ENCODE measurements at places on chromosomes 6 and 20.

- no peak for DNase-seq
Observed at GRCh38 chr6:149314325-149314905, 3.1 kb upstream of the TAB2 start.

- no peak for DNase-seq
Observed at GRCh38 chr6:19479551-19479950, 357.6 kb upstream of the ID4 start.

GRCh38 chr6:10719964-10720264 is 3.0 kb upstream of the TMEM14C start:
- no peak for DNase-seq

DNA sequence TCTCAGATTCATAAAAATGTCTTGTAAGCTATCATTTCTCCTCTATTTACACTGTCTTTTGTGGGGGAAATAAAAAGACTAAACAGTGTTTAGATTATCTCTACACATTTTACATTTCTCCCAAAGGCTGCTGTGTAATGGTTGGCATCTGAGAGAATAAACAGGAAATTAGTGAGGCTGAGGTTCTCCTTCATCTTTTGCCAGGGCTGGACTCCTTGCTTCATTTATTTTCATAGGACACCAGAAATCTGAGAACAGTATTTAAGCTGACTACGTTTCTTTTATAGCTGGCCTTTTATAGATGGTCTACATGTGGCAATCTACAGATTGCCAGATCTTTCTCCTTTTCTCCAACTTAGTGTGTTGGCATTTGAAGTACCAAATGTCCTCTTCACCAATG is 41.5 kb downstream of the PLCB4 start:
- DNase-seq = no peak

- DNase-seq = no peak
Observed at GRCh38 chr6:49570474-49571079, 20.1 kb downstream of the C6orf141 start.

DNA sequence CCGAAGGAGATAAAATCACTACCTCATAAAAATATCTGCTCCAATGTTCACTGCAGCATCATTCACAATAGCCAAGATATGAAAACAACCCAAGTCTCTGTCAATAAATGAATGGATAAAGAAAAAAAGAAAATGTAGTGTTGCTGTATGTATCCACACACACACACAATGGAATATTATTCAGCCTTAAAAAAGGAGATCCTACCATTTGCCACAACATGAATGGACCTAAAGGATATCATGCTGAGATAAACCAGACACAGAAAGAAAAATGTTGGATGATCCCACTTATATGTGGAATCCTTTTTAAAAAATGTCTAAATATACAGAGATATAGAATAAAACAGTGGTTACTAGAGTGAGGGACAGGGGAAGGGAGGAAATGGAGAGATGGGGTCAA is 192.2 kb upstream of the TAB2 start:
- no peak for DNase-seq

DNA sequence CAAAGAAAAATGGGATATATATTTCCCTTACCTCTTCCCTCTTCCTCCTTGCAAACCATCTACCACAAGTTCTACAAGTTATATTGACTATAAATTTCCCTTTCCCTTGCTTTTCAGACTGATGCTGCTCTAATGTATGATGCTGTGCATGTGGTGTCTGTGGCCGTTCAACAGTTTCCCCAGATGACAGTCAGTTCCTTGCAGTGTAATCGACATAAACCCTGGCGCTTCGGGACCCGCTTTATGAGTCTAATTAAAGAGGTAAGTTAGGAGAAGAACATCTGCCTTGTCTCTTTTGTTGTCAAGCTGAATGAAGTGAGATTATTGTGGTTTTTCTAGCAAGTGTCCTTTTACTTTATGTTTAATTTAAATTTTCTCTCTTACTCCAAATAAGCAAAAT is 406.0 kb downstream of the GRIK2 start:
- DNase-seq = no peak

- DNase-seq = peak; percentile 50
Observed at GRCh38 chr20:17938871-17939619, 29.5 kb downstream of the SNX5 start.

DNA sequence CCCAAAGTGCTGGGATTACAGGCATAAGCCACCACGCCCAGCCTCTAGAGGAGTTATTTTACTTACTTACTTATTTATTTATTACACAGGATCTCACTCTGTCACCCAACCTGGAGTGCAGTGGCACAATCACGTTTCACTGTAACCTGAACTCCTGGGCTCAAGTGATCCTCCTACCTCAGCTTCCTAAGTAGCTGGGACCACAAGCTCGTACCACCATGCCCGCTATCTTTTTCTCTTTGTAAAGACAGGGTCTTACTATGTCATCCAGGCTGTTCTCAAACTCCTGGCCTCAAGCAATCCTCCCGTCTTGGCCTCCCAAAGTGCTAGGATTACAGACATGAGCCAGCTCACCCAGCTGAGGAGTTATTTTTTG is 1.6 kb upstream of the TRIB3 start:
- no peak for DNase-seq

DNA sequence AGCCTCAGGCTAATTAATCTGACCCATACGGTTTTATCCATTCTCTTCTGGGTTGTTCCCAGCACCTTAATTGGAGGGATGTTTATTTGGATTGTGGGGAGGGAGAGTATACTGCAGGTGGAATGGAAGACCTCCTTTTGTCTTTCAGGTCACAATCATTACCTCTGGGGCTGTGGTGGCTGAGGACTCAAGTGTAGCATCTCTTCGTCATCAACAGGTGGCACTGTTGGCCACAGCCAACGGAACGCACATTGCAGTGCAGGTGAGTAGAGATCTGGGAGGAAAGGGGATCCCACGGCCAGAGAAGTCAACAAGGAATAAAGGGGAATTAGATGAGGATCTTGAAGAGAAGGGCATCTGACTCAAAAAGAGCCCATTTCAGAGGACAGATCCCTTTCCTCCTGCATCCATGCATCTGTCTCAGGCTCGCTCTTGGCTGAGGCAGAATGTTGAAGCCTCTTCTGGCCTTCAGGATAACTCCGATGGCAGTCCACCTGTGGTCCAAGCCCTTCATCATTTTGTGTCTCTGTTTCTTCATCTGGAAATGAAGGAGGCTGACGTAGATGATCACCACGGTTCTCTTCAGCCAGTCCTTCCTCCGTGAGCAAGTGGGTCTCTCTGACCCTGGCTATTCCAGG is 3.2 kb upstream of the DEF6 start:
- no peak for DNase-seq

- DNase-seq = no peak
Observed at GRCh38 chr20:63469019-63469712, 3.3 kb downstream of the KCNQ2 start.

DNA sequence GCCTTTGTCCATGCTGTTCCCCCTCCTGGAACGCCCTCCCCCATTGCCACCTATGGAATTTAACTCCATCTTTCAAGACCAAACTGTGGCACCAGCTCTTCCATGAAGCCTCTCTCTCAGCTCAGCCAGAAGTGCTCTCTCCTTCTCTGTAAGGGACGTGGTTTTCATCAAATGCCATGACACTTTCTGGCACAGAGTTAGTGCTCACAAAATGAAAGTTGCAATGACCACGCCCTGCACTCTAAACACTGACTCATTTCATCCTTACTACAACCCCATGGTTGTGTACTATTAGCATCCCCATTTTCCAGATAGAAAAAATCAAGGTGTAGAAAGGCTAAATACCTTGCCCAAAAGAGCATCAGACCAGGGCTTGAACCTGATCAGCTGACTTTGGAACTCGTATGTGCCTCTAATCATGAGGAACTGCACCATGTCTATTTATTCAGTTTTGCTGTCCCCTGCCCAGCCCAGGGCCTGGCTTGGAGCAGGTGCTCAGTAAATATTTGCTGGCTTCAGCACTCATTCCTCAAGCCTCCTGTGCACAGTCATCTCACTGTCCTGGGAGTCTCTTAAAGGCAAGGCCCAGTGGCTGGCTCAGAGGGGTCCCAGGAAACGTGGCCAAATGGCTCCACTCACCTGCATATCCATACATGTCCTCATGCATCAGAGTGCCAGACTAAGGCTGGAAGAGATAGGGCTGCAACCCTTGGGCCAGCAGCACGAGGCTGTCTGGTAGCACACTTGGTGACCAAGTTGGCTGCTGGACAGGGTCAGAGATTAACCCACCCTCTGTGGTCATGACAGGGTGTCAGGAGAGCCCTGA is 77.9 kb downstream of the MRPL14 start:
- DNase-seq = no peak

- DNase-seq = no peak
Observed at GRCh38 chr6:21946298-21946783, 350.5 kb downstream of the PRL start.

- no peak for DNase-seq
Observed at GRCh38 chr6:3393836-3394202, 63.0 kb downstream of the SLC22A23 start.

GRCh38 chr6:152154559-152155356 is 347.3 kb downstream of the ESR1 start:
- no peak for DNase-seq

DNA sequence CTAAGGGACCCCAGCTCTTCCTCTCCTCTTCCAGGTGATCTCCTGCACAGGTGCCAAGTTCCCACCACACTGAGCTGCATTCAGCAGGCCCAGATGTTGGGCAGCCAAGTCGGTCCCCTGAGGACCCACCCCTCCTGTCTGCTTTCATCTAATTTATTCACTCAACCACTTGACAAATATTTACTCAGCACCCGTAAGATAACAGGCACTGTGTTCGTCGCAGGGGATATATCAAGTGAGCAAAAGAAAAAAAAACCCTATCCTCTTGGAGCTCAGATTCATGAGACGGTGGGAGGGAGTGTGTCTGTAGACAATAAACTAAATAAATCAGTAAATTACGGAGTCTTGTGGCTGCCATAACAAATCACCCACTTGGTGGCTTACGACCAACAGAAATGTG is 143.6 kb downstream of the MRPL14 start:
- DNase-seq = no peak

DNA sequence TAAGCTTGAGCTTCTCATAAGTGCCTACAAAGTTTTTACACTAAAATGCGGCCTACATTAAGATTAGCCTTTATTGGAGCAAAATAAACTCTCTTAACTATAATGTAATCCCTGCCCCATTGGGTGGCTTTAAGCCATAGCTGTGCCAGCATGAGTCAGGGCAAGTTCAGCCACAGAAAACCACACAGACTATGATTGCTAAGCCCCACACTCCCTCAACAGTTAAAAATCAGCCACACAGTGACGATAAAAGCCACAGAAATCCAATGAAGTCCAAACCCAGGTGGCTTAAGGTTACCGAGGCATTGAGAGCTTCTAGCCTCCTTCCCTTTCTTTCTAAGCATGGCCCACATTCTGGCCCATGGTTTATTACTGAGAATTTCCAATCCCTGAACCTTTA is 61.6 kb downstream of the GRM1 start:
- DNase-seq = no peak
